IPS-NIHi11 (cell line): ENCODE measurements at places on chromosomes 3 and 15.

DNA sequence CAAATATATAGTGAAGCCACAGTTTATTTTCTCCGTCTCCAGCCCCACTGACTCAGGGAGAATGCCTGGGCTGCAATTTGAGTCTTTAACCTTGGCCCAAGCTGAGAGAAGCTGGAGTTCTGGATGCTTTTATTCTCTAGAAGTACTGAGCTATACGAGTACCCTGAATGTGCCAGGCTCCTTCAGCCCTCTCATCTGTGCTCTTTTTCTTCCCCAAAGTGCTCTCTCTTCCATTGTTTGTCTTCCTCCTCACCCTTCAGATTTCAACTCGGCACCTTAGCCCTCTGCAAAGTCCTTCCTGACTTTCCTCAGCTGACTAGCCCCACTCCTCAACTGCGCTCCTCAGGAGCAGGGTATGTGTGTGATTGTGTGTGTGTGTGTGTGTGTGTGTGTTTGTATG is 75.6 kb upstream of the AGBL1 start:
- DNase-seq = no peak

GRCh38 chr15:99074446-99074845 is 30.4 kb upstream of the SYNM start:
- no peak for DNase-seq

GRCh38 chr3:21531909-21532308 is 219.1 kb downstream of the ZNF385D start:
- DNase-seq = no peak

GRCh38 chr15:75025107-75025506 is 1.7 kb downstream of the PPCDC start:
- no peak for DNase-seq

GRCh38 chr15:51424780-51425179 is 83.3 kb downstream of the GLDN start:
- DNase-seq = no peak

DNA sequence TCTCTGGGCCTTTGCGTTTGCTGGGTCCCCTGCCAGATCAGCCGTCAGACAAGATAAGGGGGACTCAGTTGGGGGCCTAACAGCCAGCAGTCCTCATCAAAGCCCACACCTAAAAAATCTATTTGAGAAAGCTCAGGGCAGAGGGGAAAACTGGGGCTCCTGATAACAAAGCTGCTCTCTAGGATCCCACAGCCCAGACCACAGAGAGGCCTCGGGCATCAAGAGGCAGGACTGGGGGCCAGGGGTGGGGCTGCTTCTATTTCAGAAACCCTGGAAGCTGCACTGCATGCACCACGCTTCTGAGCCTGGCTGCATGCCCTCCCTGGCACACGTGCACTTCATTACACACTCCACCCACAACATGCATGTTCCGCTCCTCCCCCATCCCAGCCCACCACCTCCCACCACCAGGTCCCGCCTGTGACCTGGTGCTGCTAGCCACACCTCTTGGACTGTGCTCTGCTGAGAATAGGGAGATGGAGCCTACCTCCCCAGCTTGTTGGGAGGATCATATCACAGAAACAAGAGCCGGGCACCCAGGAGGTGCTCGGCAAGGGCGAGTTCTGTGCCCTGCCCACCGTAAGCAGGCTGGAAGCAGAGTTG is 26.6 kb downstream of the FBLN2 start:
- DNase-seq = no peak
